Glutamatergic neuron (in vitro differentiated cells): ENCODE measurements at places on chromosomes 6 and 20. TPM values are rescaled to one million over a fixed set of nuclear protein-coding genes. Genes with fewer than 3 reads are reported as not detected.

- no peak overlapping the region for H3K27ac ChIP-seq
- no peak for DNase-seq
- no peak overlapping the region for H3K4me3 ChIP-seq
- no peaks in the 10 kb centered on the region for H3K4me1 ChIP-seq
- H3K27me3 ChIP-seq = no peaks in the 10 kb centered on the region
These were observed 122.8 kb upstream of the HSF2 start for GRCh38 chr6:122276637-122277036.

DNA sequence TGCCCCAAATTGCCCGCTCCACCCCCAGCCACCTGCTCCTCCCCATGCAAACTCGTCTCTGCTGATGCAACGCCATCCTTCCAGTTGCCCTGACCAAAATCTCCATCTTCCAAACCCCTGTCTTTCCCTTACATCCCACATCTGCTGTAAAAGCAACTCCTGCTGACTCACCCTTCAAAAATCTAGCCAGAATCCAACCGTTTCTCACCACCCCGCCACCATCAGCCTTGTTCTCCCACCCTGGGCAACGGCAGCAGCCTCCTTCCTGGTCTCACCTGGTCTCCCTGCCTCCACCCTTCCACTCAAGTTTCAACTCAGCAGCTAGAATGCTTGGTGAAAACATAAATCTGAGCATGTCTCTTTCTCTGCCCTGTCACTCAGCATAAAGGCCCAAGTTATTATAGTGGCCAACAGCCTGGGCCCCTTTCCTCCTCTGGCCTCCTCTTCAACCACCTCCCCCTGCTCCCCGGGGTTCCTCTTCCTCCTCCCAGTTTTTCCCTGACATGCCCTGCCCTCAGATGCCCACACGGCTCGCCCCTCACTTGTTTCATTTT is 7.2 kb upstream of the SYNJ2 start:
- no peak overlapping the region for H3K27ac ChIP-seq
- peaks cover 4% of the 10 kb centered on the region for H3K27me3 ChIP-seq
- H3K36me3 ChIP-seq = peaks cover 4% of the 10 kb centered on the region

COL10A1 gene
- not detected for total RNA-seq

DNA sequence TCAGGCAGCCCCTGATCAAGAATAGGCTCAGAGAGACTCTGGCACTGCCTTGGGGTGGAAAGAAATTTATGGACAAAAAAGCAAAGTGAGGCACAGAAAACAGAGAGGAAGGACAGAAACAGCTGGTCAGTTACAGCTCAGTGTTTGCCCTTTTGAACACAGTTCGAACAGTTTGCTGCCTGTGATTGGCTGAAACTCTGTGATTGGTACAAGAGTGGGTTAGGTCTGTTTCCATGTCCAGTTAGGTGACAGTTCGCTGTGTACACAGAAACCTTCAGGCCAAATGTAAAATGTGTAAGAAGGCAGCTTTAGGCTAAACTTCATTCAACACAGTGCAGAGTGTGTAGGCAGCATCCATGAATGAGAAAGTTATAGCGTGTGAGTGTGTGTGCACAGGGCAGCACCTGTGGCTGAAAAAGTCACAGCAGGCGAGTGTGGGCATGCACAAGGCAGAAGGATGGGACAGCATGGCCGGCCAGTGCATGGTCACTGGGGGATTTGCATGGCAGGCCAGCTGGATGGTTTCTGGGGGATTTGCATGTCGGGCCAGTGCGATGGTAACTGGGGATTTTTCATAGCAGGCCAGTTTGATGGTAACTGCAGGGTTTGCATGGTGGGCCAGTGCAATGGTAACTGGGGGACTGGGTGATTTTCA is 75.4 kb upstream of the FRMD1 start:
- H3K27ac ChIP-seq = no peak overlapping the region
- no peaks in the 10 kb centered on the region for H3K36me3 ChIP-seq
- peaks cover 53% of the 10 kb centered on the region for H3K4me1 ChIP-seq
- H3K27me3 ChIP-seq = peaks cover 4% of the 10 kb centered on the region

CDS2 gene
- 153 TPM for total RNA-seq

GRCh38 chr6:81086991-81087390 is 665.5 kb downstream of the TENT5A start:
- H3K4me1 ChIP-seq = no peaks in the 10 kb centered on the region
- no peak overlapping the region for H3K27ac ChIP-seq
- H3K36me3 ChIP-seq = no peaks in the 10 kb centered on the region
- no peak for DNase-seq
- no peaks in the 10 kb centered on the region for H3K27me3 ChIP-seq

KHDC3L gene
- not detected for total RNA-seq
